ENCODE measurements at places on chromosomes 4 and X.
A peak's percentile ranks its signal among the peaks of the same experiment; 100 is the strongest.

GRCh38 chrX:11397680-11398079, 104.5 kb downstream of the AMELX start:
- no peak for DNase-seq

DNA sequence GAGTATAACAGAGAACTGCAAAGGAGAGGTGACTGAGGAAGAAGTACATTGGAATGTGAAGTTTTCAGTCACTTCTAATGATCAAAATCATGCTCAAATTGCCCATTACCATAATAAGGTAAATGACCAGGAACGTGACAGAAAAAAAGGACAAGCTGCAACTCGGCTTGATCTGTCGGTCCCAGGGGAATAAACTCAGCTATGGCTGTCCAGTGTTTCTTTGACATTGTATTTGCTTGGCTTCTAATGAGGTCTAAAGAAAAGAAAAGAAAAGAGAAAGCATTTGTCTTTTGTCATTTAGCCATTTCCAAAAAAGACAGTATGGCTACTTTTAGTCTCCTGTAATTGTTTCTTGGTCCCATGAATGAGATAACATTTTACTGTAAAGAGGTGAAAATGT, 25.2 kb downstream of the PHOX2B start:
- DNase-seq, result no peak

GRCh38 chr4:183807420-183808096, 97.5 kb upstream of the STOX2 start:
- DNase-seq, result no peak

GRCh38 chrX:1027133-1027532, 185.3 kb downstream of the CRLF2 start:
- DNase-seq, result peak; percentile 9

DNA sequence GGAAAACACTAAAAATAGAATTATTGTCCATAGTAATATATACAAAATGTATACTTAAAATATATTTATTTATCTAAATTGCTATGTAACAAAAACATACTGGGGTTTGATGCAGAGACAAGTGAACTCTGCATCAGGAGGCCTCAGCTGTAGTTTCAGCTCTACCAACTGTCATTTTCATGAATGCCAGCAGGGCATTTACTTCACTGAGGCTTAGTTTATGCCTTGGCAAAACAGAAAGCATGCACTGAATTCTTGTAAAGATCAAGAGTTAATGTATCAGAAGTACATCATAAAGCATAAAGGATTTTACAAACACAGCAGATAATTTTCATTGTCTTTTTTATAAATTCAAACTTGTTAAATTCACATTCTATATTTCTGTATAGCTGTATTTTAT, 577.0 kb downstream of the C4orf33 start:
- no peak for DNase-seq

DNA sequence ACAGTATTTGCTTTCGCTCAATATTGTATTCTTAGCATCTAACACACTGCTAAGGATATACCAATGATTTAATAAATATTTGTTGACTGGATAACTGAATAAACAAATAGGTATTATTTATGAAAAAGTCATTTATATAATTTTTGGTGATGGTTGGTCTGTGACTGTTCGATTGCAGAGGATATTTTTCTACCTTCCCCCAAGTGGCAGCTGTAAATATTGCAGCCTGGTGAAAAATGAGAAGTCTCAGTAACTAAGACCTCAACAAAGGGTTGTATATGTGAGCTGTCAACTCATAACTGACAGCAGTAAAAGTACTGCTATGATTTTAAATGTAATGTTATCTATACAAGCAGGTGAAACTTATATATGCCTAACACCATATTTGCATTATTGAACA, 36.0 kb downstream of the HTR2C start:
- DNase-seq, result no peak
